ENCODE measurements at places on chromosomes 7 and 10.

- no peak for DNase-seq
Observed at GRCh38 chr10:91745090-91745831, 53.0 kb upstream of the TNKS2 start.

DNA sequence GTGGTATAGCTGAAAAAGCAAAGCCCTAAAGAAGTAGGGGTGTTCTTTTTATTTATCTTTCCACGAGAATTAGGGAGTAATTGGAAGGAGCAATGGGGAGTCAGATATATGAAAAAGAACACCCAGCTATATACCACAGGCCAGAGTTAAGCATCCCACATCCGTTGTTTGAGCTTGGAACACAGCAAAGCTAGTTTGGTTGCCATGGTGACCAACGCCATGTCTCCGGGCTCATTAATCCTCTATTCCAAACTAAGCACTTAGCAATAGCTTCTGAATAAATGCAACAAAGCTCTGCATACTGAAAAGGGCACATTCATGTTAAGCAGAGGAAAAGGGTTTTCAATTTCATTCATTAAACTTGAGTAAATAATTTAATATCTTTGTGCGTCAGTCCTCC is 23.5 kb downstream of the ASB4 start:
- DNase-seq, result no peak

DNA sequence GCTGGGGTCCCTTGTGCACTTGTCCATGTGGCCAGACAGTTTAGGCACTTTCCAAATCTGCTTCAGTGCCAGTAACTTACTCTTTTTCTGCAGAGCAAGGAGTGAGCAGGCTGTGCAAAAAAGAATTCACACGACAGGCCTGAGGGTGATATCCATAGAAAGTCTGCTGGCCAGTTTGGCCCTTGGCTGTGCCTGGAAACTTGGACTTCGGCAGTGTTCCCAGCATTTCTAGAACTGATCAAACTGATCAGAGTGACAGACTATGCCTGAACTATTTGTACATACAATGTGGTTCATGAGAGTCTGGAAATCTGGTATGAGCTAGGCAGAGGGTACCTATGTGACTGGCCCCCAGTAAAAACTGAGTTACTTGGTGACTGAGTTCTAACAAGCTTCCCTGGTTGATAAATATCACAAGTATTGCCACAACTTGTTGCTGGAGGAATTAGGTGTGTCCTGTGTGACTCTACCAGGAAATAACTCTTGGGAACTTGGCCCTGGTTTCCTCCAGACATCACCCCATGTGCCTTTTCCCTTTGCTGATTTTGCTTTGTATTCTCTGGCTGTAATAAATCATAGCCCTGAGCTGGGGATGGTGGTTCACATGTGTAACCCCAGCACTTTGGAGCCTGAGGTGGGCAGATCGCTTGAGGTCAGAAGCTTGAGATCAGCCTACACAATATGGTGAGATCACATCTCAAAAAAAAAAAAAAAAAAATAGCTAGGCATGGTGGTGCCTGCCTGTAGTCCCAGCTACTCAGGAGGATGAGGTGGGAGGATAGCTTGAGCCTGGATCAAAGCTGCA is 3.3 kb upstream of the DENND10 start:
- DNase-seq, result no peak

- no peak for DNase-seq
Observed at GRCh38 chr7:37173670-37174069, 275.0 kb downstream of the ELMO1 start.

DNA sequence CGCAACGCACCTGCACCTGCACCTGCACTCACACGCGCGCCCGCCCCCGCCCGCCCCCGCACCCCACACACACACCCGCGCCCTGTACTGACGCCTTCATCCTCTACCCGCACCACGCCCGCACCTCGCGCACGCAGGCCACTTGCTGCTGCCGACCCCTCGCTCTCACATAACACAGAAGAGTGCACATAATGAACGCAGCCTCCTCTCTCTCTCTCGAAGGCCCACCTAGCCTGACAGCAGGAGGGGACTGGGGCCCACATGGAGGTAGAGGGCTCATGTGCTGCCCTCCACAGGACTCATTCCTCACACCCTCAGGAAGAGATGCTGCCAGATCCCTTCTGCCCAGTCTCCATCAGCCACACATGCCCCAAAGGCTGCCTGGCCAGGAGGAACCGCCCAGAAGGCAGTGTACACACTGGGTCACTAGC is 432 bp upstream of the CAMK2B start:
- DNase-seq, result no peak

- DNase-seq, result no peak
Observed at GRCh38 chr7:90945104-90945787, 319.0 kb upstream of the FZD1 start.

GRCh38 chr7:149214020-149214720 is 18.8 kb downstream of the ZNF282 start:
- DNase-seq, result no peak

DNA sequence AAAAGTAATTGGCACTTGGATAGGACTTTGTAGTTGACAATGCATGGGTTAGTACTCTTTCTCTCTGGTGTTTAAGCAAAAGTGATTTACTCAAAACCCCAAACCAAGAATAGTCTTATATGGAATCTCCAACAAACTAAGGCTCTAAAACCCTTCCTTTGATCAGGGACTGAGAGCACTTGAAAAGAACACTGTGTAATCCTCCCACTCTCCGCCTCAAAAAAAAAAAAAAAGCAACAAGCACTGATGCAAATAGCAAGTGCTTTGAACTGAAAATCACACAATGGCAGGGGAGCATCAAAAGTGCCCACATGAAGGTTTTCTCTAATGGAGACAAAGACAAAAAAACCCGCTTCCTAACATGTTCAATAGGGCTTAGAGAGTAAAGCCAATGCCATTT is 467.9 kb upstream of the AUTS2 start:
- DNase-seq, result no peak

GRCh38 chr10:84314275-84314674 is 14.1 kb upstream of the CCSER2 start:
- no peak for DNase-seq

GRCh38 chr10:131909014-131909808 is 8.4 kb downstream of the PPP2R2D start:
- no peak for DNase-seq

DNA sequence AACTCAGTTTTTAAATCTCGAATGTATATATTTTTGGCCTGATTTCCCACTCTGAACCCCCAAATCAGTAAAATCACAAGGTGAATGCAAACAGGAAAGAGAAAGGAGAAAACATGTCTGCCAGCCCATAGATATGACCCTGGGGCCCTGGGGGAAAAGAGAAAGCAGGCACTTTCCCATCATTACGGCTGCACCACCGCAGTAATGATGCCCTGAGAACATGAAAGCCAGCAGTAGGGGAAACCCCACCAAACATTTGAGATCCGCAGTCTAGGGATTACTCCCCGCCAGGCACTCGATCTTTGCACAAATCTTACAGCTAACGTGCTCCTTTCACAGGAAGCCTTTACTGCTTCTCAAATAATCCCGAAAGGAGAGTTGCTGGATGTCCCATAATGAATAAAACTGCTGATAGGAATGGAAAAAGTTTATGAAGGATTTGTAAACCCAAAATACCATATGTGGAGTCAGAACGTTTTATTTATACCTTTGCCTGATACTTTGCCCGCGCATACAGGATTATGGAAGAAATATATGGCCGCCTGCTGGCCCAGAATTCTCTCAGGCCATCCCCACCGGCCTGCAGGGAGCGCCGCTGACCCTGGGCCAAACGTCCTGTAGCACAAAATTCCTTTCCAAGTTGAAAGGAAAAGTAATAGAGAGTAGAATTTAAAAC is 180.0 kb upstream of the INHBA start:
- no peak for DNase-seq

- DNase-seq, result no peak
Observed at GRCh38 chr10:31320550-31321211, 1.7 kb downstream of the ZEB1 start.
